ENCODE measurements at places on chromosomes 12 and 14.

GRCh38 chr12:67759829-67760228 lies 111.3 kb downstream of the DYRK2 start:
- DNase-seq: no peak

DNA sequence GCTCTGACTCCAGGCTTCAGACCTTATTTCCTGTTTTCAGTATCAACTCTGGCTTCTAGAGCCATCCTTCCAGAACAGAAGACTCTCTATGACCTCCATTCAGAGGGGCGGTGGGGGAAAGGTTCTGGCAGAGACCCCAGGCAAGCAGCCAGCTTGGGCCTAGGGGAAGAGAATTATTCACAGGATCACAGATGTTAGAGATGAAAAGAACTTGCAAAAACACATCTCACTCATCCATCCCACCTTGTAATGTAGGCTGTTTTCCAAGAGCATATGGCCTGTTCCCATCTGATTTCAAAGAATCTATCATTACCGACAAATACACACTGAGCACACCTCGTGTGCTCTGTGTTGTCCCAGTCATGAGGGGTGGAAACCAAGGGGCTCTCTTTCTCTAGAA lies 131.9 kb downstream of the GRIN2B start:
- DNase-seq: no peak

DNA sequence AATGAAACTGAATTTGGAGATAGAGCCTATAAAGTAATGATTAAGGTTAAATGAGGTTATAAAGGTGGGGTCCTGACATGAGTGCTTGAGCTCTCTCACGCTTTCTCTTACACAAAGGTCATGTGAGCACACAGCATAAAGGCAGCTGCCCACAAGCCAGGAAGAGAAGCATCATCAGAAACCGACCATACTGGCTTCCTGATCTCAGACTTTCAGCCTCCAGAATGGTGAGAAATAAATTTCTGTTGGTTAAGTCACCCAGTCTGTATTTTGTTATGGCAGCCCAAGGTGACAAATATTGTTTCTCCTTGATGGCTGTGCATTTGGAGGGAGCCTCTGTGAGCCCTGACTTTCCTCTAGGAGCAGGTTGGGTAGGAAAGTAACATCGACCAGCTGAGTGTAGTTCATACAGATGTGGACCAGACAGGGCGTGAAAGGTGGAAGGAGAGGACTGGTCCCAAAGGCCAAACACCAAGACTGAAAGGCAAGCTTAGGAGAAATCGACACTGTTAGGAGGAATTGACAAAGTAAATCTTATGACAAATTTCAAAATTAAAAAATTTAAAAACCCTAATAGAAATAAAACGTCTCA lies 97.6 kb upstream of the SLC38A2 start:
- DNase-seq: no peak

- DNase-seq: no peak
Measured at GRCh38 chr14:29028973-29029582, 262.5 kb downstream of the FOXG1 start.

- peak; percentile 24 for DNase-seq
Measured at GRCh38 chr14:41749429-41749828, 142.8 kb downstream of the LRFN5 start.

GRCh38 chr14:100554082-100554677 lies 33.0 kb downstream of the BEGAIN start:
- DNase-seq: peak; percentile 42

DNA sequence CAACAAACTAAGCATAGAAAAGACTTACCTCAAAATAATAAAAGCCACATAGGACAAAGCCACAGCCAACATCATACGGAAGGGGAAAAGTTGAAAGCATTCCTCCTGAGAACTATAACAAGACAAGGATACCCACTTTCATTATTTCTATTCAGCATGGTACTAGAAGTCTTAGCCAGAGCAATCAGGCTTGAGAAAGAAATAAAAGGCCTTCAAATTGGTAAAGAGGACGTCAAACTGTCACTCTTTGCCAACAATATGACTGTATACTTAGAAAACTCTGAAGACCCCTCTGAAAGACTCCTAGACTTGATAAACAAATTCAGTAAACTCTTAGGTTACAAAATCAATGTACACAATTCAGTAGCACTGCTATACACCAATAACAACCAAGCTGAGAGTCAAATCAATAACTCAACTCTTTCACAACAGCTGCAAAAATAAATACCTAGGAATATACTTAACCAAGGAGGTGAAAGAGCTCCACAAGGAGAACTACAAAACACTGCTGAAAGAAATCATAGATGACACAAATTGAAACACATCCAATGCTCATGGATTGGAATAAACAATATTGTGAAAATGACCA lies 11.6 kb upstream of the CLEC1A start:
- no peak for DNase-seq

DNA sequence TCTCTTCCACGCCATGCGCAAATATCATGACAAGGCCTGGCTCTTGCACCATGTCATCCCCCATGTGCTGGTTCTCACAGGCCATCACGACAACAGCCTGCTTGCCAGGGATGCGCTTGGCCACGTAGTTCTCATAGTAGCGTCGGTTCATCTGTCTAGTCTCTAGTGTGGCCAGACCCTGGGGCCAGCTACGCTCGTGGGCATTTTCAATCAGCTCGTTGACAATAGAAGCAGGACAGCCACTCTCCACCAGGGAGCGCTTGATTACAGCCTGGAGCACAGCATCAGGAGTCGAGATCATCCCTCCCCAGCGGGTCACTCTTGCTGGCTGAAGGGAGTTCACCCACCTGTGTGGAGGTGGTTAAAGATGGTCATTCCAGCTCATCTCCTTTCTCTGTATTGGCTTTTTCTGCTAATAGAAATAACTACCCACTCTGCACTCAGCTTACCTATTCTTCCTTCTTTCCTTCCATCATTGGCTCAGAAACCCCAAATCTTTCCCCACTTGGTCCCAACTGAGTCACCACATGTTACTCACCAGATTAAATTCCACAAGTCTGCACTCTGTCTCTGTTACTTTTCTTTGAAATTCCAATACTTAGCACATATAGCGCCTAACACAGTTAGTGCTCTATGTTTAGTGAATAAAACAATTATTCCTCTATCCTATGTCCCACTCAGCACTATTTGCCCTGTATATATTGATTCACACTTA lies 15.1 kb downstream of the RNF41 start:
- DNase-seq: no peak

- no peak for DNase-seq
Measured at GRCh38 chr14:53925201-53925766, 31.3 kb downstream of the BMP4 start.
